ENCODE measurements at places on chromosomes 12 and 14.

GRCh38 chr12:70393787-70394499 lies 27.9 kb downstream of the KCNMB4 start:
- no peak for DNase-seq

DNA sequence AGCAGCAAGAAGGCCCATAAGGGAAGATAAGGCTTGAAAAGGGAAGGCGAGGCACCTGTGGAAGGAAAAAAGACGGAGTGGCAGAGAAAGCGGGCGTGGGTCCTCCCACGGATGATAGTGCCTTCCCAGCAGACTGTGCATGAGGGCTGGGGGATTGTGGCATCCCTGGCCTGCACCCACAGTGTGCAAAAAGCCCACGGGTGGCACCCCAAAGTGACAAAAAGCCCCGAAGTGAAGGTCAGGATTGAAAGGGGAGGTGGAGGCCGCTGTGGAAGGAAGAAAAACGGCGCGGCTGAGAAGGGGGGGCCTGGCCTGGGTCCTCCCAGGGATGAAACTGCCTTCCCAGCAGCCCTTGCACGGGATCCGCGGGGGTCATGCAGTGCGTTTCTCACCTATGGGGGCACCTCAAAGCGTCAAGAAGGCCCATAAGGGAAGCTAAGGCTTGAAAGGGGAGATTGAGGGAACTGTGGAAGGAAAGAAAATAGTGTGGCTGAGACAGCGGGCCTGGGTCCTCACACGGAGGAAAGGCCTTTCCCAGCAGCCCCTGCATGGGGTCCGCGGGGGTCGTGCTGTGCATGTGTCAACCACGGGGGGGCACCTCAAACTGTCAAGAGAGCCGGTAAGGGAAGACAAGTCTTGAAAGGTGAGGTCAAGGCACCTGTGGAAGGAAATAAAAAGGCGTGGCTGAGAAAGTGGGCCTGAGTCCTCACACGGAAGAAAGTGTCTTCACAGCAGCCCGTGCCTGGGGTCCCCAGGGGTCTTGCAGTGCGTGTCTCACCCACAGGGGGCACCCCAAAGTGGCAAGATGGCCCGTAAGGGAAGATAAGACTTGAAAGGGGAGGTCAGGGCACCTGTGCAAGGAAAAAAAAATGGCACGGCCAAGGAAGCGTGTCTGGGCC lies 274.1 kb downstream of the ALG10 start:
- DNase-seq, result no peak

DNA sequence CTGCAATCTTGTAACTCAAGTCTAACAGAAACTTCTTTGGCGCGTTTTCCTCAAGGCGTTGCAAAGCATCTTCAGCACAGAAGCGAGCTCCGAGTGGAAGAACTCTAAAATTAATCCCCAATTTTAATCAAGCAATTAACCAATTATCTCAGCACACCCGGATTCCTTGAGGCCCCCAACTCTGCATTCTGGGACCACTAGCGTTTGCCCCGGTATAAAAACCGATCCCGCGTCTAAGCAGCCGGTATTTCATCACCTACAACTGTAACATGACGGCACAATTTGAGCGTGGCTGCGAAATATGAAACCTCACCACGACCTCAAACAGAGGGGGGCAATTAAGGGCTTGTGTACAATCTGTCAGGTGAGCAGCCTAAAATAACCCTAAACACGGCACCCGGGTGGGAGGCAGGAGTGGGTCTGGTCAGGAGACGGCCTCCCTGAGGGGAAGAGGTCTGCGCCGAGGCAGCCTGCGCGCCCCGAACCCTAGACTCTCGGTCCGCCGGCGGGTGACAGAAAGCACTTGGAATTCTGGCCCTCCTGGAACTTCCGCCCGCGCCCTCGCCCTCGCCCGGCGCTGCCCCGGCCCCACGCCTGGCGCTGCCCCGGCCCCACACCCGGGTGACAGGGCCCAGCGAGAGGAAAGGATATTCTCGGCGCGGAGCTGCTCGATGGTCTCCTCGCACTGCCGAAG lies 594 bp downstream of the ZCCHC8 start:
- DNase-seq, result peak; percentile 64

- no peak for DNase-seq
Measured at GRCh38 chr14:39912192-39913100, 480.2 kb upstream of the FBXO33 start.

GRCh38 chr14:85538636-85539035 lies 8.7 kb downstream of the FLRT2 start:
- no peak for DNase-seq

DNA sequence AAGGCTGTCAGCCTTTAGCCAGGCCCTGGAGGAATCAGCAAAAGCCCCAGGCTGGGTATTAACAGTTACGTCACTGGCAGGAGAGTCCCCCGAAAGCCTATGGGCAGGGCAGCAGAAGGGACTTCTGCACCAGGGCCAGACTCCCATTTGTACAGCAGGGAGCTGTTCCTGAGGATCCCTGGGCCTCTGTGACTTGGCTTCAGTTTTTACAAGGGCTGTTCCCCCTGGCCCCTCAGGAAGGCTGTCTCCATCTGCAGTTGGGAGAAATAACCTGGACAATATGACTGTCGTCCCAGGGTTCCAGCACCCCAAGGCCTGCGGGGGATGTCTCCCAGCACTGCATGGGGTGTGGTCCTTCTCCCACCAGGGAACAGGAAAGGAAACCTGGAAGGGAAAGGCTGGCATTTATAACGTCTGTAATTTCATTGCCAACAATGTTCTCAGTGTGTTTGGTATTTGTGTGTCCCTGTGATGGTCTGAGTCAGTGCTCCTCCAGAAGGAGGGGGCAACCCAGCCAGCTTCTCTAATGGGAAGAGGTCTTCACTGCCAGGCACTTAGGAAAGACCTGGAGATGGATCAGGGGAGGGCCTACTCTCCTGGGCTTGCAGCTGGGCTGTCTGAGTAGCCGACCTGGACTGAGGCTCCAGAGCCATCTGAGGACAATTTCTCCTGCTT lies 42.4 kb downstream of the ERH start:
- DNase-seq, result no peak

GRCh38 chr12:94267537-94267872 lies 119.1 kb downstream of the PLXNC1 start:
- no peak for DNase-seq

DNA sequence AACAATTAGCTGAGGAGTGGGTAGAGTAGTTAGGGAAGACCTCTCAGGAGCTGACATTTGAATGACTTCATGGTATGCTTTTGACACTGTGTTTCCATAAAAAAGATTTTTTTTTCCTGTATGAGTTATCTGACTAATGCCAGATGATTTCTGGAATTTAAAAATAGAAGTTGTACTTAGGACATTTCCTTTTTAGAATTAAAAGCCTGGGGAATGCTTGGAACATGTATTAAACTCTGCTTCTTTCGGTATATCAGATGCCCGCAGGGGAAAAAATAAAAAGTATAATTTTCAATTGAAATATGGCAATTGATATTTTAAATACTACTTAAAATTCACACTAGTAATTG lies 41.1 kb downstream of the BRMS1L start:
- no peak for DNase-seq

DNA sequence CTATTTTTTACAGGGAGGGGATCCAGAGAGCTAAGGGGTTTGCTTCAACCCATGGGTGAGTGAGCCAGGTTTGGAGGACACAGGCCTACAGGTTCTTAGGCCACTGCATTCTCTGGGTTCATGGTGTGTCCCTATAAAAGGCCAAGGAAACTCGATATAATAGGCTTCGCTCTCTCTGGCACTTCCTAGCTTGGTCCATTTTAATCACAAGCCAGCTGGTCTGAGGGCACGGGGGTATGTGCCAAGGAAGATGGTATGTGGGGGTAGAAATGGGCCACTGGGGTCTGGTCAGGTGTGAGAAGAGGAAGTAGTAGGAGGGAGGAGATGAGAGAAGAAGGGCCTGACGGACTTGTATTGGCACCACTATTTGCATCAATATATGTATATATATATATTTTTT lies 4.9 kb downstream of the ETV6 start:
- no peak for DNase-seq

DNA sequence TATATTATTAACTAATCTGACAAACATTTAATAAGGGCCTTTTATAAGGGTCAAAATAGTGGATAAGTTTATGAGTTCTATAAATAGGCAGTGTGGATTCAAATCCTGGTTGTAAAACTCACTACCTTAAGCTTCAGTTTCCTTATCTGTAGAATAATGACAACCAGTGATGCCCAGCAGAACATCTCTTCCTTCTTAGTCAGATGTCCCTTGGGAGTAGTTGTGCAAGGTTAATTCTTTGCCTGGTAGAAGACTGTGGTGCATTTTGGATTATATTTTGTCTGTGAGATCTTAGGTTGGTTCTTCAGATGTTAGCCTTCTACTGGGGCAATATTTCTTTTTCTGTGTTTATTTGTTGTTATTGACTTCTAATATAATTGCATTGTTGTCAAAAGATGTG lies 59.5 kb downstream of the ARID2 start:
- no peak for DNase-seq

DNA sequence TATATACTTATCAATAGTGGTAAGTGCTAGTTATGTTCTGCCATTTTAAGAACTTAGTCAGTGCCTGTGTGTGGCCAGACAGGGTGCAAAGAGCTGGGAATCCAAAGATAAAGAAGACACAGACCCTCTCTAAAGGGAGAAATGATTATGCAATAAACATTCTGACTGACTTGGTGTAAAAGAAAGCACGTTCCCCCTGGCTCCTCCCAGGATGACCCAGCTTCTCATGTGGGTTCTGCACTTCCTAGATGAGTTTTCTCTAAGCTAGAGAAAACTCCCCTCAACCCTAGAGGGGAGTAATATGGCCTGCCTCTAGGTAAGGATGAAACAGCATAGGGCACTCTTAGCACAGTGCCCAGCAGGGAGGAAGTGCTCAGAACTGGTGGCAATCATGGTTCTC lies 231.2 kb downstream of the VRK1 start:
- no peak for DNase-seq

DNA sequence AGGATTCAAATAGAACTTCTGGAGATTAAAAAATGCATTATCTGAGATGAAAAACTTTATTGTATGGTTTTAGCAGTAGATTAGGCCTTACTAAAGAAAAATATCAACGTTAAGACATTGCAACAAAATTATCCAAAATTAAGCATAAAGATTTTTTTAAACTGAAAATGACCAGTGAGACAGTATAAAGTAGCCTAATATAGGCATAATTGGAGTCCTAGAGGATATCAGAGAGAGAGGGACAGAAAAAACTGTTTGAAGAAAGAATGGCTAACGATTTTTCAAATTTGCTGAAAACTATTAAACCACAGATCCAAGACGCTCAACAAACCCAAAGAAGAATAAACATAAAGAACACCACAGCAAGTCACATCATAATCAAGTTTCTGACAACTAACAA lies 149.5 kb upstream of the LMNTD1 start:
- no peak for DNase-seq

- DNase-seq, result no peak
Measured at GRCh38 chr12:72679147-72679757, 407.1 kb downstream of the TRHDE start.

GRCh38 chr12:22313963-22314330 lies 20.6 kb downstream of the ST8SIA1 start:
- no peak for DNase-seq

GRCh38 chr14:99818503-99819036 lies 25.4 kb downstream of the EML1 start:
- no peak for DNase-seq

DNA sequence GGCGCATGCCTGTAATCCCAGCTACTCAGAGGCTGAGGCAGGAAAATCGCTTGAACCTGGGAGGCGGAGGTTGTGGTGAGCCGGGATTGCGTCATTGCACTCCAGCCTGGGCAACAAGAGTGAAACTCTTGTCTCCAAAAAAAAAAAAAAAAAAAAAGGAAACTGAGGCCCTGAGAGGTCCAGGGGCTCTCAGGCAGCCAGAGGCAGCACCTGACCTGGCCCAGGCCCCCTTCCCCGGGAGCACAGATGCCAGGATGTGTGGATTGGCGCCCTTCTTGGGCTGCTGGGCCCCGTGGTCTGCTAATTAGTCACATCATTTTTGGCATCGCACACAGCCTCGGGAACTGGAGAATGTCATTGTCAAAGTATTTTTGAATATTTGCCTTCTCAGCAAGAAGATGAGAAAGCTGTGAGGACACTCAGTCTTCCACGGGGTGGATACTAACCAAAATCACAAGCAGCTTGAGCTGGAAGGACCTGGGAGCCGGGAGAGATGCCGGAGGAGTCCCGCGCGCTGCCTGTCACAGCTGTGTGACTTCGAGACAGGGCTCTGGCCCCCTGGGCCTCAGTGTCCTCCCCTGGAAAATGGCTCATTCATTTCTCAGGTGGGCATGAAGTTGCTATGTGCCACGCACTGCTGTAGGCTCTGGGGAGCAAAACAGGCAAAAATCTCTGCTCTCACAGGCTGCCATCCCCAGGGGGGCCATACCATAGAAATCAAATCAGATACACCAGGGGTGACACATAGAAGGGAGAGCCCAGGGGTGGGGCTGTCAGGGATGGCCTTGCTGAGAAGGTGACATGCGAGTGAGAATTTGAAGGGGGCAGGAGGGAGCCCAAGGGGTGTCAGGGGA lies 12.5 kb upstream of the RCOR1 start:
- DNase-seq, result no peak

DNA sequence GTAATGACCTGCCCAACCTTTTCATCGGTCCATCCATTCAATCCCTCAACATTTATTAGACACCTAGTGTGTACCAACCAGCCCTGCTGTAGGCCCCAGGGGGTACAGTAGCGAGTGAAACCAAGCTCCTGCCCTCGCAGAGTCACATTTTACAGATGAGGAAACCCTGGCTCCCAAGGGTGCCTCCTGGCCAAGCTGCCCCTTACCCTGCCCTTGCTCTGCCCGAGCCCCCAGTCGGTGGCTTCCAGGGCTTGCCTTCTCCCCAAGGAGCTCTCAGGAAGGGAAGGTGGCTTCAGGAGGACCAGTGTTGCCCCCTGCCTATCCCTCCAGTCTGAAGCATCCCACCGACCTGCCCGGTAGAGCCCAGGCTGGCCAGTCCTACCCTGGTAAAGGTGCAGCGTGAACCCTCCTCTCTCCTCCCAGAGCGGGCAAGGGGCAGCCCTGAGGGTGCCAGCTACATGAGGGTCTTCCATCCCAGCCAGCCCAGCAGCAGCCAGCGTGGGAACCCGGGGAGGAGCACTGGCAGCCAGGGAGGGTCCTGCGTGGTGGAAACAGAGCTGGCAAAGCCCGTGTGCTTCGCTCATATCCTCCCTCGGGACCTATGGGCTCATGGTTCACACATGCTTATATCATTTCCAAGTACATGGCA lies 670 bp upstream of the BEGAIN start:
- DNase-seq, result no peak
